NCI-H345 (cell line): ENCODE measurements at places on chromosomes 11 and 22.

DNA sequence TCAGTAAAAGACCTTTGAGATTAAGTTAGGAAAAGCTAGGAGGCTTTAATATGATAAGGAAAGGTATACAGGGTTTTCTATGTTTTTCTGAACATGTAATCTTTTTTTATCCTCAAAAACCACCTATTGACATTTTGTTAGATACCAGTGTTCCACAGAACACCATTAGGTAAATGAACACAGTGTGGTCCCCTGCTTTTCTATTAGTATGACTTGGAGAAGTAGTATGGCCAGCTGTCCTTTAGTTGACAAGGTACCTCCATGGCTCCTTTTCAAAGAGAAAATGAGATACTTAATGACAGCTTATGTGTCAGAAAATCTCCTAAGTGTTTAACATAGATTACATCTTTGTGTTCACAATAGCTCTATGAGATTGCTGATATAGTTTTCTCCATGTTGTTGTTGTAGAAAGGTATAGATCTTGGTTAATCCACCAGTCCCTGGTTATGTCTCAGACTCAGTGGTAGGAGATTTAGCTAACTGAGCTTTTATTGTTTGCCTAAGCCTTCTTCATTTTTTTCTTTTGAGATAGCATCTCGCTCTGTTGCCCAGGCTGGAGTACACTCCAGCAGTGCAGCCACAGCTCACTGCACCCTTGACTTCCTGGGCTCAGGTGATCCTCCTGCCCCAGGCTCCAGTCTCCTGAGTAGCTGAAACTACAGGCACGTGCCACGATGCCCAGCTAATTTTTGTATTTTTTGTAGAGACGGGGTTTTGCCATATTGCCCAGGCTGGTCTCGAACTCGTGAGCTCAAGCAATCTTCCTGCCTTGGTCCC, 46.0 kb downstream of the STIM1 start:
- DNase-seq, result no peak

GRCh38 chr22:40441761-40442390, 71.5 kb downstream of the SGSM3 start:
- DNase-seq, result no peak

GRCh38 chr11:128684549-128685401, 9.1 kb upstream of the FLI1 start:
- DNase-seq, result no peak

GRCh38 chr22:43600265-43600664, 188.5 kb downstream of the MPPED1 start:
- no peak for DNase-seq

GRCh38 chr22:35328472-35328885, 28.8 kb downstream of the TOM1 start:
- no peak for DNase-seq

DNA sequence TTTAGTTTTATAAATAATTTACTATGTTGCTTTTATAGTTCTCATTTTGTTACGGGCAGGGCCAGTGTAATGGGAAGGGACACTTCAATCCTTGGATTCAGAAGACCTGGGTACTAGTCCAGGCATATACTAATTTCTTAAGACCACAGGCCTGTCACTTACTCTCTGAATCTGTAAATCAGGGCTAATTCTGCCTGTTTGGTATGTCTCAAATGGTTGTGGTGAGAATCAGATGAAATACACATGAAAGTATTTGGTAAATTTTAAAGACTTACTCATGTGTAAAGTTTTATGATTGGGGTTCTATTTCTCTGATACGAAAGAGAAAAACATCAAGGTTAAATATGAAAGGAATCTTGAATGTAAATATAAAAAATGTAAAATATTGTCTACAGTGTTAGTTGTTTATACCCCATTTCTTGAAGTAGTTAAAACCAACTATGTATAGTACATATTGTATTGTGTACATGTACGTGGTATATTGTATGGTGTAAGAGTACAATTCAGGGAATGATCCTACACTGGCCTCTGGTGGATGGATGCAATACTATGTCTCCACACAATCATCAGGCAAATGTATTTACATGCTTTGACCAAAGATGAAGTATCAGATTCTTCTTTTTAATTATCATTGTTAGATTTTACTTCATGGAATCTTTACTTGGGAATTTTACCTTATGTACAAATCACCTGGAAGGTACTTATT, 24.5 kb upstream of the RAG2 start:
- peak; percentile 25 for DNase-seq

GRCh38 chr22:38873469-38874411, 1.7 kb upstream of the CBX6 start:
- peak; percentile 93 for DNase-seq

DNA sequence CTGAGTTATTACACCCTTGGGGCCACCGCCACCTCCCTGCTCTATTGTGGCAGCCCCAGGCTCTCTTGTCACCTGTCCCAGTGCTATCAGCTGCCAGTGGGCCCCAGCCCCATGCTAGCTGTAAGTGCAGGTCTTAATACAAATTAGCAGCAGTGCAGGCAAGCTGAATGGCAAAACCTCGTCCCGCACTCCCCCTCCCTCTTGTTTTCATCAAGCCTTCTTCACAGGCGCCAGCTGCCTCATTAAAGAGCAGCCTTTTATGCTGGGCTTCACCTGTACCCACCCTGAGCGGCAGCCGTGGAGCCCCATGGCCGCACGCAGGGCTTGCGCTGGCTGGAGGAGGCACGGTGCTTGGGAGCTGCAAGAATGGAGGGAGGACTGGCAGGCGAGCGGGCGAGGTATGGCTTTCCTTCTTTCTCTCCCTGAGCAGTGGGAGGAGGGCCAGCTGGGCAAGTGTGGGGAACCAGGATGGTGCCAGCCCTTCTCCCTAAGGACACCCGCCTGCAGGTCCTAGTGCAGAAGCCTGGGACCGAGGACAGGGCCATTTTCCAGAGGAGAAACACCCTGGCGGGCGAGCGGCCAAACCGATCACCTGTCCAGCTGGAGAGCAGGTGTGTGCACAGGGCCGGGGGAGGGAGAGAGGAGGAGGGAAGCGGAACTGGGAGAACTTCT, 70.7 kb downstream of the FLI1 start:
- peak; percentile 85 for DNase-seq
